Occipital lobe (tissue), 3 donors: ENCODE measurements at places on chromosomes 2 and 18.
A peak's percentile ranks its signal among the peaks of the same experiment; 100 is the strongest.

- DNase-seq: no peak
Measured at GRCh38 chr18:39062426-39062825, 1496.8 kb upstream of the CELF4 start.

GRCh38 chr2:169087757-169088379 is 18.5 kb downstream of the DHRS9 start:
- DNase-seq: no peak

DNA sequence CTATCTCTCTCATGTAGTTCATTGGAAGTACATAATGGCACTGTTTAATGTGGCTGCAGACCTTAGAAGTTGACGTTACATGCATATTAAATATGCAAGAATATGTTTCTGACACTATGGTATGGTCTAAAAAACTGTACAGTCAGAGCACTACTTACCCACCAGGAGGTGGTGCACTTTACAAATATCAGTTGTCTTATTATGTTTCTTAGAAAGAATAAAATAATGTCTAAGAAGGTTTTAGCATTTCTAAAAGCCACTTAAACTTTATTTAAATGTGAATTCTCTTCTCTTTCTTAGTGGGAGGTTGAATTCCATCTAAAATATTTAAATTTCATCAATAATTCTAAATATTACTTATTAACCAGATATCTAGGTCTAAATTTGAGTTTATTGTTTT is 4.3 kb downstream of the TMEFF2 start:
- DNase-seq: no peak

DNA sequence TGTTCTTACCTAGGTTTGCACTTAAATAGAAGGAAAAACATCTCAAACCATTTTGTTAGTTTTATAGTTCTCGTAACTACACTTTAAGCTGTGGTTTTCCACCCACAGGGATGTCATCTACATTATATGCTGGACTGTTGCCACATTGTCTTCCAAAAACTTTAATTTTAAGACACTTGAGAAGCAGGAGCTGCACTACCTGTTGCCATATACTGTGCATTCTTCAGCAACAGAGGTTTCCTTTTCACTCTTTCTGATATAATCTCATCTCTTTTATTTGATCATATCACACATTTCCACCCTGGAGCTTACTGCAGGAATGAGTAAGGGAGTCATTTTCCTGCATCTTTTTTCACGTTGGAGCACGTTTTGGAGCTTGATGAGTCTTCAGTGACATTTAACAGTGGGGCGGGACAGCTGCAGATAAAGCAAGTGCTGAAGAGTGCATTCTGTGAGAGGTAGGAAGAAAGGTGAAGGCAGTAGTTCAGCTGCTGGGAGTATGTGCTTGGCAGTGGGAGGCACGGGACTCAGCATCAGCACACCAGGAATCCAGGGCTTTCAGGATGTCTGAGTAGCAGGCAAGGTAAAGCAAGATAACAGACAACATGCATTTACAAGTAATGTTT is 3.8 kb downstream of the LIMS1 start:
- no peak for DNase-seq

DNA sequence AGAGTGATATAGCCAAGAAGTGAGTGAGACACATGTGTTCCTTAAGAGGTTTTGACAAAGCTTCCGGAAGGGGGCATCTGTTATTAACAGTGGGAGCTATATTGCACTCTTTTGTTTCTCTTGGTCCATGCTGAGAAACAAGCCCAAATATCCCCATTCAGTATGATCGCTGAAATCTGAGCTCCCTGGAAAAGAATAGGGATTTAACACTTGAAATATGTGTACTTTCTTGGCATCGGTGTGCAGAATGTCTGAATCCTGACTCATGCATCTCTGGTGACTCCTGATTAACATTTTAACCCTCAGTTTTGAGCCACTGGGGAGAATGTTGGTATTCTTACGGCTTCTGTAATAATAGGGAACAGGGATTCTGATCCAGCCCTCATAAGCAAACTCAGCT is 448.1 kb downstream of the TSN start:
- DNase-seq: no peak

GRCh38 chr2:60746318-60746717 is 9.8 kb upstream of the PAPOLG start:
- no peak for DNase-seq

GRCh38 chr2:96591054-96591453 is 47.1 kb downstream of the KANSL3 start:
- DNase-seq: no peak

DNA sequence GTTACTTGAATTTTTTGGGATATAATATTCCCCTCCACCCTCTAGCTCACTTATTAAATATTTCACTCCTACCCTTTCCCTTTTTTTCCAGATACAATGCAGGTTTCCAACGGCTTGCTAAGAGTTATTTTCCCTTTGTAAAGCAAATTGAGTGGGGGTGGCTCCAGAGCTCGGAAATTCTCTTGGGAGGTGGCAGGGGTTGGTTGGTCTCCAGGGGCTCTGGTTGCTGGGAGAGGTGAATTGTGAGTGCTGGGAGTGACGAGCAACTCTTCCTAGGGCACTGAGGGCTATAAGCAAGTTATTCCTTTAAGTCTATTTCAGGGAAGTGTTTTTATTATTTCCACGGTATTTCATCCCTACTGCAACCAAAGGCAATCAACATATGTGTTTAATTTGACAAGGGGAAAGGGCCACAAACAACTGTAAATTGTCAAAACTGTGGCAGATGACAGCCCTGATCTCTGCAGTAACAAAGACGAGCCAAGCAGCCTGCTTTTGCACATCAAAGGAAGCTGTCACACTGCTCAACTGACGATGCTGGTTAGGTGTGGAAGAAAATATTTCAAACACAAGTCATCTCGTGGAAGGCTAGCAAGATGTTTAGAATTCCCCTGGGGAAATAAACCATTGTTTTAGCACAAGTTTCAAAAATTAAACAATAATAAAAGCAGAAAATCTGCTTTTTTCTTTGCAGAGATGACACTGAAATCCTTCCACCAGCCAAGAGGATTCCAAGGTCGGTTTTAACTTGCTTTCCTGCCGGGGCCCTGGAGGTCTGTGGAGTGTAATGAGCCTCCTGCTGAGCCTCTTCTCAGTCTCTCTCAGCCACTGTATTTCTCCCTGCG is 34.8 kb upstream of the ASXL2 start:
- no peak for DNase-seq

DNA sequence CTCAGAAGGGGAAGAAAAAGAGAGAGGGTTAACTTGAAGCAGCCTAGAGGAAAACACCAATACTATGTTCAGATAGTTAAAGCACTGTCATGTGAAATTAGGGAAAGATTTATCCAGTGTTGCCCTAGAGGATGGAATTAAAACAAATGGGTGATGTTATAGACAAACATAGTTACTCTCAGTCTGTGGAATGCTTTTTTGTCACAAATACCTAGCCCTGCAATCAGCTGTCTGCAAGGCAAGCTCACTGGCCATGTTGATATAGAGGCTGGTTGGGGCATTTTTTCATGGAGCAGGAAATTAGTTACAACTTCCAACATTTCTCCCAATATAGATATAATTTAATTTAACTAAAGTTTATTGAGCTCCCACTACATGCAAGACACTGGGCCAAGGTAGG is 8.4 kb upstream of the RAB10 start:
- no peak for DNase-seq

GRCh38 chr2:19838616-19839015 is 63.2 kb downstream of the TTC32 start:
- no peak for DNase-seq

GRCh38 chr2:166499281-166499680 is 5.2 kb upstream of the SCN7A start:
- DNase-seq: no peak

DNA sequence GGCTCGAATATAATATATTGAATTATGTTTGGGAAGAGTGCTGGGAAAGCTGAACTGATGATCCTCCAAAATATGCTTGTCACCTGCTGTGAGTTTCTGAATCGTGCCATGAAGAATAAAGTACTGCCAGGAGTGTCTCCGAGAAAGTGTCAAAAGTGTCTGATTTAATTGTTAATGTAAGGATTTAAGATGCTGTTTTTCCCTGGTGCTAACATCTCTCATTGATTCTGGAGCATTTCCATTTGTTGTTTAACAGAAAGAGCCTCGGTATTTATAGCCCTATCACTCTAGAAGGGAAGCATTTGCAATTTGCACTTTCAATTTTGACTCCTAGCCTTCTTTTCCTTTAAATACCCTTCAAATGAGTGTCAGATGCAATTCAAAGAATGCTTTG is 342.2 kb downstream of the RND3 start:
- DNase-seq: no peak

DNA sequence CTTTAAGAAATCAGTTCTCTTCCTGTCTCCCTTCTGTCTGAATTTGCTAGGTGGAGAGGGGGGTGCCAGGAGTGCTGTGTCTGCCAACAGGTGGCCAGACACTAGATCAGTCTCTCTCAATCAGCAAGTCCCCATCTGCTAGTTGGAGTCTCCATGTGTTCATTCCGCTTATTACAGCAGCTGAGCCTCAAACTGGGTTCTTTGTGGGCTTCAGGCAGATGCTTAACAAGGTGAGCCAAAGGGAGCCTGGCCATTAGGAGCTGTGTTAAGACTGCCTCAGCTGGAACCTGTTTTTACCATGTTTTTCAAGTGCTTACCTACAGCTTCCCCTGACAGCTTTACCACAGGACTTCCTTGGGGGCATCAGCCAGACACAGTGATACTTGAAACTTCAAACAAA is 401.9 kb downstream of the LRP1B start:
- DNase-seq: no peak

DNA sequence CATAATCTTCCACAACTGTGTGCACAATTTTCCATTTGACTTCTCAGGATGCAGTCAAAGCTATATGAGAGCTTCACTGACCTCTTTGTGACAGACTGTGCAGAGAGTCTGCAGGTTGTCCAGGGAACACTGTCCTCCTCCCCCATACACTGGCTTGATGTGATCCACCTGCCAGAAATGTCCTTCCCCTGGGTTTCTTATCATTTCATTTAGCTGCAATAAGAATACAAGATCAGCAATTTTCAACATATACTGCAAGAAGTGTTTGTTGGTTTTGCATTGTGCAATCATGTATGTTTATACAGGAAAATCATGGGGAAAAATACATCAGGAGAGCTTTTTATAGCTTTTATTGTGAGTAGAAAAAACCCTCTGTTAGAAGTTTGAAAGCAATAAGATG is 150.7 kb downstream of the RAB3GAP1 start:
- DNase-seq: no peak

DNA sequence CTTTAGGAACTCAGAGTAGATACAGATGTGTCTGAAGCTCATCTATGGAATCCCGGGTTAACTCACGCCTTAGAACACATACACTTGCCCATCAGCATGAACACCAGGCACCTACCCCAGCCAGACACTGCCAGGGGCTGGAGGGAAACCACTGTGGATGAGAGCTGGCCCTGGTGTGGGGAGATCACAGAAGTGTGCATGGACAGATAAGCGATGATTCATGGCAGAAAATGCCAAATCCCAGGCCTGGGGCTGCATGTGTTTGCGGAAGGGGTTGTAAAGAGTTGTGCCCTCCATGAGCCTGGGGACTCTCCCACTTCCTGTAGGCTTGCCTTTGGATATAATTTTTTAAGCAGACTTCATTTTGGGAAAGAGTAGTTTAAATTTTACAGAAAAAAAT is 193.4 kb downstream of the FHOD3 start:
- no peak for DNase-seq

DNA sequence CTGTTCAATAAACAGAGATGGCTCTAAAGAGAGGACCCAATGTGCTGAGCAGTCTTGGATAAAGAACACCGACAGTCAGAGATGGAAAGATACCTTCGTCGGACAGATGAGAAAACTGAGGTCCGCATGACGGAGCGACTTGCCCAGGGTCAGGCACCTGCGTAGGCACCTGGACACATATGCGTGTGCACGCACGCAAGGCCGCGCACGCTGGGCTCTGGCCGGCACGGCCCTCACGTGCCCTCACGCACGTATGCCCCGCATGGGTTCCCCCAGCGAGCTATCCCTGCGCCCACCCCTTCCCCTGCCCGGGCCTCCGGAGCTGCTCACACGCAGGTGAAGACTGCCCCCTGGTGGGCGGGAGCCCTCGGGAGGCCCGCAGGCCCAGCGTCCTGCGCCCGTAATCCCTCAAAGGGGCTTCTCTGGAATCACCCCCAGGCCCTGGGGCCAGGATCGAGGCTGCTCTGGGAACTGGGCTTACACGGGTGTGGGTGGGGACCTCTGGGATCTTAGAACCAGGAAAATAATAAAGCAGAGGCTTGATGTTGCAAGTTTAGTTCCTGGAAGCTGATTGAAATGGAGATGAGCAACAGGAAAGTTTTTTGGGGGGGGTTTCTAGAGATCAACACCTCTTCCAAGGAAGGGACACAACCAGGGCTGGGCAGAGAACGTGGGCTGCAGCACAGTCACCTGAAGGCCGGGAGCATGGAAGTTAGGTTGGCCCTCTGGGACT is 246.3 kb downstream of the TNS1 start:
- DNase-seq: peak; percentile 74

GRCh38 chr18:3857544-3857943 is 407.6 kb downstream of the TGIF1 start:
- no peak for DNase-seq

GRCh38 chr2:150471813-150472510 is 15.5 kb downstream of the RND3 start:
- DNase-seq: no peak

GRCh38 chr2:197268786-197269584 is 41.6 kb downstream of the ANKRD44 start:
- DNase-seq: no peak

GRCh38 chr2:45102579-45103117 is 93.4 kb upstream of the SIX2 start:
- no peak for DNase-seq

- DNase-seq: no peak
Measured at GRCh38 chr2:49950646-49951045, 796.3 kb upstream of the FSHR start.

GRCh38 chr18:11989966-11990380 is 8.7 kb downstream of the IMPA2 start:
- no peak for DNase-seq

DNA sequence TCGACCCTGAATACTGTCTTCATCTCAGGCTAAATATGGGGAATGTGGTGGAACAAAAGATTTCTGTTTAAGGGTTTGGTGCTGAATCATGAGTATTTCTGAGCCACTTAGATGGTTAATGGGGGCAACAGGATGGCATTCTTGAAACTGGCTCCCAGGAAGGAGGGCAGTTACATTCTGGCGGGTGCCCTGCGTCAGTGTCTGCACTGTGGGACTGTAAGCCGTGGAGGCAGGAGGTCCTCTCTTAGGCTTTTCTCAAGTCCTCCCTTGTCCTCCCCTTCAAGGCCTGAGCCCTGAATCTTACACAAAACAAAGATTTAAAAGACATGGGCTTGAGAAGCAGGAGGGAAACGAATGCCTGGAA is 45.7 kb downstream of the PSD4 start:
- no peak for DNase-seq

GRCh38 chr2:146385031-146385430 is 1459.8 kb upstream of the ACVR2A start:
- no peak for DNase-seq

GRCh38 chr2:240429872-240430491 is 5.5 kb upstream of the GPC1 start:
- no peak for DNase-seq

DNA sequence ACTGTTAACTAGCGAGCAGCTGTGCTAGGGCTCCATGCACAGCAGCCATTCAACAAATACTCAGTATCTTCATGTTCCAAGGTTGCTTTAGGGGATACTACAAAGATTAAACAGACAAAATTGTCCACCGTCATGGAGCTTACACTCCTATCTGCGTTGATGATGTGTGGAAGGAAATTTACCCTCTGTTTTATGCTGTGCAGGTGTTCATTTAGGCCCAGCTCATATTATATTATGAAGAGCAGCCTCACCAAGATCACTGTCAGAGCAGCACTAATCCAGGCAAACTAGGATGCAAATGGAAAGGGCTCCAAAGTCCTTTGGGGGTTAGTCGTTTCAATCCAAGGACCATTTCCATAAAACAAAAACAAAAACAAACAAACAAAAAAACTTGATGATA is 13.4 kb upstream of the WIPF1 start:
- DNase-seq: no peak
